NCI-H510A (cell line): ENCODE measurements at places on chromosomes 1 and 21.
A peak's percentile ranks its signal among the peaks of the same experiment; 100 is the strongest.

DNA sequence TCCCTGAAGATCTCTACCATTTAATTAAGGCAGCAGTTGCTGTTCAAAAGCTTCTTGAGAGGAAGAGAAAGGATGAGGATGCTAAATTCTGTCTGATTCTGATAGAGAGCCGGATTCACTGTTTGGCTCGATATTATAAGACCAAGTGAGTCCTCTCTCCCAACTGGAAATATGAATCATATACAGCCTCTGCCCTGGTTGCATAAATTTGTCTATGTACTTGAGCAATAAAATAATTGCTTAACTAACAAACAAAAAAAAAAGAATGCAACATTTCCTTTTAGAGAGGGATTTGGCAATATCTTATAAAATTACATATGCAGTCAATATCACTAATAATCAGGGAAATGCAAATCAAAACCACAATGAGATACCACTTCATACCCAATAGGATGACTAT lies 26.8 kb downstream of the ALDH9A1 start:
- no peak for DNase-seq

DNA sequence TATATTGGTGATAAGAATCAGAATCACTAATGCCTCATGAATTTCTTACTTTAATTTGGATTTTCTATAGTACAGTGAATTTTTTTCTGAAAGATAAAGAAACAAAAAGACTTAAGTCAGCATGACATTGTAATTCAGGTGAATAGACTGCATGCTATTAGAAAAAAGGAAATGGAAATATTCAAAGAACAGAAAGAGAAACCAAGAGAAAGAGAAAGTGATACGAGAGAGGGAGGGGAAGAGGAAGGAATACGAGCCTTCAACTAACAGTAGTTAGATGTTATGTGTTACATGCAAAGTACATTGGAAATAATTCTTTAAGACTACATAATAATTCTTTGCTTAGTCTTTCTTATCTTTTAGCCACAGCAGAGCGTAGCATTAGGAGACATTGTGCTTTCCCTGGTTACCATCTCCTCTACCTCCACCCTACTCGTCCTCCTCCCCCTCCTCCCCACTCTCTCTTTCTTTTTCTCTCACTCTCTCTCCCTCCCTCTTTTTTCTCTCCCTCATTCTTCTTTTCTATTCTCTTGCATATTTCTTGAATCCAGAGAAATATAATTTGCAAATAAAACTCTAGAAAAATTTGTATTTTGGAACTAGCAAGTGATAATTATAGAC lies 46.4 kb upstream of the ADGRL4 start:
- DNase-seq: no peak

- no peak for DNase-seq
Observed at GRCh38 chr1:100736324-100736723, 16.8 kb downstream of the VCAM1 start.

DNA sequence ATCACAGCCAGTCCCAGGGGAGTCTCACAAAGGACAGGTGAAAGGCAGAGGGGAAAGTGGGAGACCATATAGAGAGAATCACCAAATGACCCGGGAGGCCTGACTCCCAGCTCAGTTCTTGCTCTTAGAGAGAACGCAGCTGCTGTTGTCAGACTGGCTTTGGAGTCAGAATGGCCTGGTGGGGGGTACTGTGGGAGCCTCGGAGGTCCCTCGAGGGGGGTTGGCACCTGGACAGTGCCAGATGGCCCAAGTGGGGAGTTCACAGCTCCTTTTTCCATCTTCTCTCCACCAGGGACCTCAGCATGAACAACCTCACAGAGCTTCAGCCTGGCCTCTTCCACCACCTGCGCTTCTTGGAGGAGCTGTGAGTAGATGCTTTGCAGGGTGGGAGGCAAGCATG lies 31.5 kb downstream of the LGR6 start:
- no peak for DNase-seq

DNA sequence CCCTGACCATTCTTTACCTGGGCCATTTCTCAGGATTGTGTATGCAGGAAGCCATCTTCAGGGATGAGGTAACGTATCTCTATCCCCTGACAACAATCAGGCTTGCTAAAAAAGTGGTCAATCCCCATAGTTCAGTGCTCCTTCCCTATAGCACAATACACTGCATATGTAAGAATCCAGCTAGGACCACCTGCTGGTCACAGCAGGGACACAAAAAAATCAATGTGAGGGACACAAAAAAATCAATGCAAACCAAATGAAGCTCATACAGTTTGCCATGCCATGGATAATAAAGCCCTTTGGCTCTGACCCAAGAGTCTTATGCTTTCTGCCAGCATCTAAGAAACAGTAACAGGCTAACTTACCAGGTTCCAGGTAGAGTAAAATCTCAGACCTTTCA lies 16.3 kb downstream of the ACBD6 start:
- DNase-seq: no peak

- no peak for DNase-seq
Observed at GRCh38 chr1:62198781-62199125, 4.1 kb downstream of the L1TD1 start.

DNA sequence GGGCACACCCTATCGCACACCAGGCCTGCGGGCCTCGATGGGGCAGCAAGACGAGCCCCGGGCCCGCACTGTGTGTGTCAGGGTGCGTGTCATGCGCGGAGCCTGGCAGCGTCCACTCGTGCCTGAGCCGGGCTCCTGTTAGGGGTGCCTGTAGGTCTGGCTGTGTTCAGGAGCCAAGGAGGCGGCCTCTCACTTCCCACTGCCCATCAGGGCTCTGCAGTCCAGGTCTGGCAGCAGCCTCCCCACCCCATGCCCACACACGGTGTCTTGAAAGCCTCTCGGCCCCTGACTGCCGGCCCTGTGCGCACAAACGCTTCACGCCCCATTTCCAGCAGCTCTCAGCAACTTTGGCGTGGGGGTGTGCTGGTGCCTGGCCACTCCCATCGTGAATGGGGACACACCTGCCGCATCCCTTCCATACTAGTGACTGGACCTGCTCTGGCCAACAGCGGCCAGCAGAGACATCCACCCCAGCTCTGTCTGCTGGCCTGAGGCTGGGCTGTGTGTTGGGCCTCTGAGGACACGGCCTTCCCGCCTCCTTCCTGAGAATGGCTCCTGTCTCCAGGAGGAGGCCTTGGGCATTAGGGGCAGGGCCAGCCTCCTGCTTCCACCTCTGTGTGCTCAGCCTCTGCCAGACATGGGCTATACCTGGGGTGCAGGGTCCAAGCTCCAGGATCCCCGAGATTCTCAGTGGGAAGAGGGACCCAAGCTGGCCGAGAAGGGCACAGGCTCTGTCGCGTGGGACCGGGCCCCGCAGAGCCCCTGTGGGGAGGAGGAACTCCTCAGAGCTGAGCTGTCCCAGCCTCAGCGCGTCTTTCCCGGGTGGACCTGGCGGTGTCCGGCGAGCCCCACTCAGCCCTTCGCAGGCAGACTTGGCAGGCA lies 41.8 kb upstream of the ACTRT2 start:
- no peak for DNase-seq

DNA sequence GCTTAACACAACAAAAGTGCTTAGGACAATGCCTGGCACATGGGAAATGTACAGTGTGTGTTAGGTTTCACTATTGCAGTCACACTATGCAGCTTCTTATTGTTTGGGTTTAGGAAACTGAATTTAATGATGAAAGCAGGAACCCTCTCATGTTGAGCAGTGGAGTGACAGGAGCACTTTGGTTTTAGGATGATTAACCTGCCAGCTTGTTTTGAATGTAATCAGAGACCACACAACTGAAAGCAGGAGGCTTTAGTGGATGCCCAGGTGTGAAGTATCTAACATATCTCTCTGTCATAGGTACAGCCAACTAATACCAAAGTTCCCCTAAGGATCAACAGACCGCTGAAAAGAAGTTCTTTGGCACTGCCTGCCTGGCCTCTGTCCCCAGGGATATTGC lies 406.9 kb upstream of the USP24 start:
- no peak for DNase-seq

DNA sequence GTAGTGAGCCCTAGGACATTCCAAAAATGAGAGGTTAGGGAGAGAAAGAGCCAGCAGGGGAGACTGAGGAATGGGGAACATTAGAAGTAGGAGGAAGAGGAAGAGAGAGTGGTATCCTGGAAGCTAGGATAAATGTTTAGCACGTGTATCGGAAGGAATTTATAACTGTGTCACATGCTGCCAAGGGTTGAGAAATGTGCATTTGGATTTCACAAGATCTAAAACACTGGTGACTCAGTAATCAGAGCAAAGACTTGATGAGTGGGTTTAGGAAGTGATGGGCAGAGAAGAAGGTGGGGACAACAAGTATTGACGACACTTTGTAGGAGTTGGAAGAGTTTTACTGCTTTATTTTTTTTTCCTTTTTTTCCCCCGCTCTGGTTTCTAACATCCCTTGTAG lies 193.9 kb downstream of the FMN2 start:
- DNase-seq: no peak

DNA sequence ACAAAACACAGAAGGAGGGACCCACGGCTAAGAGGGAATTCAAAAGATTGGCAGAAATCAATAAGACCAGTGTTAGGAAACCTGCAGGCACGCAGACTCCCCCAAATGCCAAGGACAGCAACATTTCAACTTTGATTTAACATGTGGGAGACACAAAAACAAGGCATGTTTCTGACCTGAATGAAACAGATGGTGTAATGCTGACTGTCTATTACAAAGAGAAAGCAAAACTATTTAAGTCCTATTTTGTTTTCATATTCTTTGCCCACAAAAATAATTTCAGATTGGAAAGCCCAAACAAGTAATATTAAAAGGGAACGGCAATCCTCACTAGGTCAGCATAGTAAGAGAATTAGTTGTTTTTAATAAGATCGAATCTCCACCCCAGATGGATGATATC lies 107.9 kb downstream of the S1PR1 start:
- DNase-seq: no peak

GRCh38 chr1:241081473-241081872 lies 275.5 kb downstream of the RGS7 start:
- no peak for DNase-seq

DNA sequence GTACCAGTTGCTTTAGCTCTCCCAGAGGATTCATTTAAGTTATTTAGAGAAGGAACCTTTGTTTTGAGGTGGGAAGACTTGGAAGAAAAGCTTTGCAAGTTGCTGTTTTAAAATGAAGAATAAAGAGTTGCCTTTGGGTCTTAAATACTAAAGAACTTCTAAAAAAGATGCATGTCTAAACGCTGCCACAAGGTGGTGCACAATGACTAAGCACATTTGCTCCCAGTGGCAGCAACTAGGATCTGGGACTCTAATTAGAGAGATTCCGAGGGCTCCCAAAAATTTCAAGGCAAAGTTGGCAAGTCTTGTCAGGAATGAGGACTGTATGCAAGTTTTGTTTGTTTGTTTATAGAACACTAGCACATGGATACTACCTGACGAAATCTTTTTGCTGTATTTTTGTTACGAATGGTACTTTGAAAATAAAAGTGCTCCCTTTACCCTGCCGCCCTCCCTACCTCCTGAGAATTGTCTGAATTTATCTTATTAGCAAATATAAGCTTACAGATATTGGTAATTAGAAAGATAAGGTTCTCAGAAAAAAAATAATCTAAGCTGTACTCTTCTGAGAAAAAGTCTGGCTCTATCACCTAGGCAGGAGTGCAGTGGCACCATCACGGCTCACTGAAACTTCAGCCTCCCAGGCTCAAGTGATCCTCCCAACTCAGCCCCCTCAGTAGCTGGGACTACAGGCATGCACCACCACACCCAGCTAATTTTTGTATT lies 121.8 kb downstream of the HFM1 start:
- peak; percentile 21 for DNase-seq

DNA sequence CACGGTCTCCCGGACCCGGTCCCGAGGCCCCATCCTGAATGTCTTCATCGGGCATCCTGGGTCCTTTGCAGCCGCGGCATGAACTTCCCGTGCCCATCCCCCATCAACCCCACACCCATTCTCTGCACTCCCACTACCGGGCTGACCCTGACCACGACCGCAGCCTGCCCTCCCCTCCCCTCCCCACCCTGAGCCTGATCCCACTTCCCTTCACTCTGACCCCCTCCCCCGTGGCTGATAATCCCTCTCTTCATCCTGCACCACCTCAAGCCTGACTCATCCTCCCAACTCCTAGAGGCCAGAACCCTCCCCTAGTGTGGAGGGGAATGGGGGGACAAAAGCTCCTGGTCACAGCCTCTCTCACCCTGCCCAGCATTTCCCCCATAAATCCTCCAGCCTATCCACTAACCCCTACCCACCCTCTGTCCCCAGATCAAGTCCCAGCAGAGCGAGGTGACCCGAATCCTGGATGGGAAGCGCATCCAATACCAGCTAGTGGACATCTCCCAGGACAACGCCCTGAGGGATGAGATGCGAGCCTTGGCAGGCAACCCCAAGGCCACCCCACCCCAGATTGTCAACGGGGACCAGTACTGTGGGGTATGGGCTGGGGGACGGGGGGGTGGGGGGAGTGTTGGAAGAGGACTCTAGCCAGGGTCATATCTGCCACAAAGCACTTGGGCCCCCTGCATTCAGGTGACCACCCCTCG lies 602 bp downstream of the SH3BGRL3 start:
- DNase-seq: no peak

GRCh38 chr1:183915625-183916510 lies 110.9 kb downstream of the RGL1 start:
- DNase-seq: peak; percentile 47

- DNase-seq: no peak
Observed at GRCh38 chr1:115726570-115726969, 41.9 kb downstream of the CASQ2 start.

DNA sequence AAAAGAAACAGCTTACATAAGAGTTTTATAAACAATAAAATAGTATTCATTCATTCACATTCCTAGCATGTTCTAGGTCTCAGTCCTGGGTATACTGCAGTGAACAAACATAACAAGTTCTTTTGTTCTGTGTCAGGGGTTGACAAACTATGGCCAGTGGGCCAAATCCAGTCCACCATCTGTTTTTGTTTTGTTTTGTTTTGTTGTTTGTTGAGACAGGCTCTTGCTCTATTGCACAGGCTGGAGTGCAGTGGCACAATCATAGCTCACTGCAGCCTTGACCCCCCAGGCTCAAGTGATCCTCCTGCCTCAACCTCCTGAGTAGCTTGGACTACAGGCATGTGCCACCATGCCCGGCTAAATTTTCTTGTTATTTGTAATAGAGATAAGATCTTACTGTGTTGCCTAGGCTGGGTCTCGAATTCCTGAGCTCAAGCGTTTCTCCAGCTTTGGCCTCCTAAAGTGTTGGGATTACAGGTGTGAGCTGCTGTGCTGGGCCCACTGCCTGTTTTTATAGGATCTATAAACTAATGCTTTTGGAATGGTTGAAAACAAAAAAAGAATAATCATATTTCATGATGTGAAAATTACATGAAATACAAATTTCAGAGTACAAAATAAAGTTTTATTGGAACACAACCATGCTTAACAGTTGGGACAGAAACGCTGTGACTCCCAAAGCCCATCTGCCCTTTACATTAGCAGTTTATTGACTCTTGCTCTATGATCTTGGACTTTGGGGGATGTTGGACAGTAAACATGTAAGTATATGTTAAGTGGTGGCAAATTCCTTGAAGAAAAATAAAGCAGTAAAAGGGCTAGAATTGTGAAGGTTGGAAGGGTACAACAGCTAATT lies 17.9 kb downstream of the CAPZA1 start:
- no peak for DNase-seq

- DNase-seq: no peak
Observed at GRCh38 chr1:208161005-208161404, 83.2 kb downstream of the PLXNA2 start.
